ENCODE measurements at places on chromosomes 1 and 21. TPM values are rescaled to one million over a fixed set of nuclear protein-coding genes. Genes with fewer than 3 reads are reported as not detected.

The ZNF670 gene
- polyA plus RNA-seq = 3.3 TPM

The PTGFRN gene
- polyA plus RNA-seq = 60.1 TPM

The MFSD2A gene
- not detected for polyA plus RNA-seq

The VSIG8 gene
- polyA plus RNA-seq = not detected

The KCNK2 gene
- not detected for polyA plus RNA-seq

The TDRD5 gene
- polyA plus RNA-seq = not detected

The RNASEL gene
- 0.87 TPM for polyA plus RNA-seq

The LRRC39 gene
- polyA plus RNA-seq = 11.6 TPM

The NID1 gene
- polyA plus RNA-seq = 52.1 TPM

The NUP210L gene
- not detected for polyA plus RNA-seq

The ZNF695 gene
- 3.7 TPM for polyA plus RNA-seq

The LDLRAP1 gene
- polyA plus RNA-seq = 21.8 TPM

The EPS8L3 gene
- 0.28 TPM for polyA plus RNA-seq

The CFHR4 gene
- not detected for polyA plus RNA-seq

The CSMD2 gene
- not detected for polyA plus RNA-seq

Data from cardiac muscle cell (in vitro differentiated cells and primary cell).